CD4-positive, alpha-beta T cell treated with Interferon gamma for 1 hour (primary cell): ENCODE measurements at places on chromosomes 7 and 10.

DNA sequence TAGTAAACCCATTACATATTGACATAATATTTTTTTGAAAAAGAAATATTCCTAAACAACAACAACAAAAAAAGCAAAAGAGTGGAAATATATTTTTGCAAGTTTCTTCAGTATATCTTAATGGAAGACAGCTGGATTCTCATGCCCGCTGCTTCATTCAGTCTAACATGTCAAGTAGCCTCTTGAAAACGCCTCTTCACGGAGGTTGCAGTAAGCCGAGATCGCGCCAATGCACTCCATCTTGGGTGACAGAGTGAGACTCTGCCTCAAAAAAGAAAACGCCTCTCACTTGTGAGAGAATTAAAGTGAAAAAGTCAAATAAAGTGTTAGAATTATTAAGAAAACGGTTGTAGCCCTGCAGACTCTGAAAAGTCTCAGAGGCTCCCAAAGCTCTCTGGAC, 1.3 kb downstream of the CUTC start:
- no peak for DNase-seq

DNA sequence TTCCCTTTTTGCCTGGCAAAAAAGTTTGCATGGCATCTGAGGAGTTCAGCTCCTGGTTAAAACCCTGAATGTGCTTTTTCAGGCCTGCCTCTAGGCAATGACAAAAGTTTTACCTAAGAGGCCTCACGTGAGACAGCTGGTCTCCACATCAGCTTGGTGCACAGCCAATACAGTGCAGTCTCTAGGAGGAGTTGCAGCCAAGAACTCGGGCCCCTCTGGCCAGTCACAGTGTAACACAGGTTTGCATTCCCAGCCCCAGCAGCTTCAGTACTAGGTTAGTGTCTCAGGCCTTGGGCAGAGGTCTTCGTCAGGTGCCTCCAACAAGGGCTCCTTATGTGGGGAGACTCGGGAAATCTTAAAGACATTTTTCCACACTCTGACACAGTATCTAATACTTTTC, 771.7 kb downstream of the SORCS1 start:
- DNase-seq, result no peak

- no peak for DNase-seq
These were observed 364.2 kb downstream of the SFMBT2 start for GRCh38 chr10:7046615-7047014.

DNA sequence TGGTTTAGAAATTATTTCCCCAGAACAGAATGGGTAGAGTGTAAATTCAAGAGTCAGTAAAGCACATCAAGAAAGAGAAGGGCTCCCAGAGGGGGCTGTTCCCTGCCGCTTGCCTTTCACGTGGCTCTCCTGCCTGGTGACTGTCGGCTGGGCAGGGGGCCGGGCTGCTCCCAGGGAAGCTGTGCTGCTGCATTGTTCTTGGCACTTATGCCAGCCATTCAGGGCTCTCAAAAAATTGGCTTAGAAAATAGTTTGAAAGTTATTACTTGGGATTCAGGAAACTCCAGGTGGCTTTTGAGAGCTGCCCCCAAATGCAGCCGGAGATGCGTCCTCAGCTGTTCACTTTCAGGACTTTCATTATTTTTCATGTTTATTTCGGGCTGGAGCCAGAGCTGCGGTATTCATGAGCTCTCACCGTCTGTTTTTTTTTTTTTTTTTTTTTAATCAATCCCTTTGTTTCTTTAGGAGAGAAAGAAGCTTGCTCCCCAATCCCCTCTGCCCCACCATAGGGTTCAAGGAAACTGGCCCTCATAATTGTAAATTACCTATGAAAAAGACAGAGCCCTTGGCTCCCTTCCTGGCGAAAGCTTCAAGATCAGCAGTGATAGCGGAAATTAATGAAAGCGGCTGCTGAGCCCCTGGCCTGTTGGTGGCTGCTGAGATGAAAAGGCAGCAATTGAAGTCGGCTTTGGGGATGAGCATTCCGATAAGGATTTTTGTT, 94.1 kb downstream of the SORCS3 start:
- no peak for DNase-seq

DNA sequence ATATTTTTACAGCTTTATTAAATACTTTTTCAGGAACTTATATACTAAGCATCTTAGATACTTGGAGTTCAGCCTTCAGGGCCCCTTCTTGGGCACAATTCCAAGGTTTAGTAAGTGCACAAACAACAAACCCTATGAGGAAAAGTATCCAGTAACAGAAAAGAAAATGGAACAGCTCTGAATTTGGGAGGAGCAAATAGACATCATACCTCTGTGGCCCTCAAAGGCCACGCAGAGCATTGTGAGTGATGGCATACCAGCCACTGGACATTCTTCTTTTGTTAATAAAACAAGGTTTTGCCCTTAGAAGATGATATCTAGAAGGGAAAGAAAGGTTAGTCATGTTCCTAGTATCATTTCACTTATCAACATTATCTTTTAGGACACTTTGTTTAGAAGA, 46.0 kb downstream of the ST7 start:
- no peak for DNase-seq

DNA sequence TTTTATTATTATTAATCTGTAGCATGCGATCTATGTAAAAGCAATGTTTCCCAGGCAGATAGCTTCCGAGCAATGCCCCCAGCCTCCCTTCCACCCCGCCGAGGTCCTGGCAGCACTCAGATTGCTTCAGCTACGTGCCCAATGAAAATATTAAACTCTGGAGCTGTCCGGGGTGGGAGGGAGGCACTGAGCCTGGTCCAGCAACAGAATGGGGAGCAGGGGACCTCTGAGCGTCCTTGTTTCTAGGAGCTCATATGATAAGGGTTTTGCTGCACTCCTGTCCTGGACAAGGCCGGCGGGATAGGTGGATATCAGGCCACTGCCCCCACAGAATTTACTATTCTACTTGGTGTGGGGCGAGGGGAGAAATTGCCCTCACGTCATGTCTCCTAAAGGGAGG, 44.5 kb upstream of the CDK1 start:
- DNase-seq, result no peak

- DNase-seq, result no peak
These were observed 22.7 kb downstream of the CCNY start for GRCh38 chr10:35359056-35359455.

- no peak for DNase-seq
These were observed 41.3 kb downstream of the AVL9 start for GRCh38 chr7:32536585-32536984.

DNA sequence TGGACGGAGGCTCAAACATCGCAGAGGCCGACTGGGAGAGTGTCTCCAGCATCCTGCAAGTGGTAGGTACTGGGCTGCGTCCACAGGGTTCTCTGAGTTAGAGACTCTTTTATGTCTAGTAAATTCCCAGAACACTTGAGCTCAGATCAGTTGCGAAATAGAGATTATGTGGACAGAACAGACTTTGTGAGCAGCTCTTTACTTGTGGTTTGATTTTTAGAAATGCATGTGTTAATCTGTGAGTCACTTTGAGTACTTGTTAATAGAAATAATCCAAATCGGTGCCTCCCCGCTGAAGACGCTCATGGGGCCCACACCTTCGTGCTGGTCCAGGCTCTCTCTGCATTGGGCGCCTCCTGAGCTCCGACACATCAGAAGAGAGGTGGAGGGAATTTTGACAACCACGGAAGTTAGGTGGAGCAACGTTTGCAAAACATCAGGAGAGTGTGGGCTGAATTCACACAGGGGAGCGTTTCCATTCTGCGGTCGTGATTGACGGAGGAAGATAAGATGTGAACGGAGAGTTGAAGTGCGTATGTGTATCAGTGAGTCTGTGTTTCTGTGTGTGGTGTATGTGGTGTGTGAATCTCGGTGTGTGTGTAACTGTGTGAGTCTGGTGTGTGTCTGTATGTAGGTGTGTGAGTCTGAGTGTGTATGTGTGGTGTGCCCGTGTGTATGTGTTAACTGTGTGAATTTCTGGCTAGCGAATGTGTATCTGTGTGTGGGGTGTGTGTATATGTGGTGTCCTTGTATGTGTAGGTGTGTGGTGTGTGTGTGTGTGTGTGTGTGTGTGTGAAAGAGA, 32.1 kb downstream of the PFKP start:
- no peak for DNase-seq

DNA sequence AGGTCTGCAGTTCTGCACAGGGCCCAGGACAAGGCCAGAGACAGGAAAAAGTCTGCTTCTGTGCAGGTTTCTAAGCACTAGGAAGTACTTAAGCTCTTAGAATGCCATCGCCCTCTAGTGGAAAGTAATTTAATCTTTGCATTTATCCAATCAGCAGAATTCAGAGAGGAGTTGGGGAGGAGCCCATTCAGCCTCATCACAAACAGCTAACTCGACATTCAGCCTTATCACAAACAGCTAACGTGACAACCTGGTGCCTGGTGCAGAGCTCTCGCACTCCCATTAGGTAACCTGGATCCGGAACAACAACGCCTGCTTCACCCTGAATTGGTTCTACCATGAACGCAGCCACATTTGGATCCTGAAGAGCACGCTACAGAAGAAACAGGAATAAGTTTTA, 15.2 kb downstream of the OAT start:
- DNase-seq, result peak; percentile 19

DNA sequence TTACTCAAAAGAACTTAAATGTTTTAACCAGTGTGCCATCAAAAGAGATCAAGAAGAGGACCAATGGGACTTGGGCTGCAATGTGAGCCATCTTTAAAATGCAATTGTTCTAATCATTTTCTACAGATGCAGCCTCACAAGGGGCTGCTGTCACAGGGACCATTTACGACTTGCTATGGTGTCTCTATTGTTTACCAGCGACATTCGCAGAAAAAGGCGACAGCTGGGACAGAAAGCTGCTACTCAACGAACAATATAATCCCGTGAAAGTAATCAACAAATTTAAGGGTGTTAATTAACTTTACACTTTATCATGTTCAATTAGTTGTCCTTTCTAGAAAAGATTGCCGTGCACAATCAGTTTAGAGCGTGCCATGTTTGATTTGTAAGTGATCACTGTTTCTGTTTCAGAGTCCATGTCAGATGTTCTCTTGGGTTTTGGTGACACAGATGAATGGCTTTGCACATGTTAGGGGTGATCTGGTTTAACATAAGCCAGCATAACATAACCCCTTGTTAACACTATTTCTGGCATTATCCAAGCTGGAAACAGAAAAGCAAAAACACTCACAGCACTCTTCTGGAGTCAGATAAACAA, 110.8 kb downstream of the HIBADH start:
- no peak for DNase-seq

- DNase-seq, result no peak
These were observed 100.4 kb upstream of the GLI3 start for GRCh38 chr7:42337225-42337905.

- DNase-seq, result no peak
These were observed 672.2 kb downstream of the INHBA start for GRCh38 chr7:41030673-41031072.

DNA sequence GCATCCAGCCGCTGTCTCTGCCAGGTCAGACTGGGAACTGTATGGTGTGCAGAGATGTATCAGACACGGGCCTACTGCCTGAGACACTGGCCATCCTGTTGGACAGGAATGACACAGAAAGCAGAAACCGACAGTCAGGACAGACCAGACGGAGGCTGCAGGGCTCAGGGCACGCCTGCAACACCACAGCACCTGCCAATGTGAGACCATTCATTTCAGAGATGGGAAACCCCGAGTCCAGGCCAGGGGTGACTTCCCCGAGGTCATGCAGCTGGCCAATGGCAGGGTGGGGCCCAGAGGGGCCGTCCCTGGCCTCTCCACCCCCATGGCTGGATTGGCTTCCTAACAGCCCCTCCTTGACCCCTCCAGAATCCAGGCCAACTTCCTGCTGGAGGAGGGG, 34.7 kb downstream of the GRID1 start:
- DNase-seq, result no peak
